ENCODE measurements at places on chromosomes 13 and 19.

- peak; percentile 13 for DNase-seq
Observed at GRCh38 chr13:19888799-19889198, 25.4 kb upstream of the ZMYM5 start.

DNA sequence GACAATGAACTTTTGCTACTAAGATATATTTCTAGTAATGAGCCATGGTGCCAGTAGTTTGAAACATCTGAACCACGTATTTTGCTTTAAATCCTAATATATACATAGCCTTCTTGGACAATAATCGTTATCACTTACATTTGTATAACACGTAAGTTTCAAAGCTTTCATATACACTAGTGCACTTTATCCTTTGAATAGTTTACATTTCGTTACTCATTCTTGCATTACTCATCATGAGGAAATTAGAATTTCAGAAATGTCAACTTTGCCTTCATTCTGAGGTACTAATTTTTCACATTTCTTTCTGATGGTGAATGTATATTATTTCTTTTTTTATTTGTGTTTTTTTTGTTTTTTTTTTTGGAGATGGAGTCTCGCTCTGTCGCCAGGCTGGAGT is 5.8 kb downstream of the KBTBD7 start:
- no peak for DNase-seq

DNA sequence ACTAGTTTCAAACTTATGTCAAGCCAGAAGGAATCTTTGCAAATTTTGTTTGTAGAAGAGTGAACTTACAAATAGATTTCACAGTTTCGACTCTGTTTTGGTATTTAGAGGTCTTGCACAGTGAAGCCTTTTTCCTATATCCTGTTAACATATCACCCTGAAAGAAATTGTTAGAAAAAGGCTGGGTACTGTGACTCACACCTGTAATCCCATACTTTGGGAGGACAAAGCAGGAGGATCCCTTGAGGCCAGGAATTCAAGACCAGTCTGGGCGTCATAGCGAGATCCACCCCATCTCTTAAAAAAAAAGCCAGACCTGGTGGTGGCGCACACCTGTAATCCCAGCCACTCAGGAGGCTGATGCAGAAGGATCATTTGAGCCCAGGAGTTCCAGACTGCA is 224.0 kb downstream of the GGACT start:
- no peak for DNase-seq

DNA sequence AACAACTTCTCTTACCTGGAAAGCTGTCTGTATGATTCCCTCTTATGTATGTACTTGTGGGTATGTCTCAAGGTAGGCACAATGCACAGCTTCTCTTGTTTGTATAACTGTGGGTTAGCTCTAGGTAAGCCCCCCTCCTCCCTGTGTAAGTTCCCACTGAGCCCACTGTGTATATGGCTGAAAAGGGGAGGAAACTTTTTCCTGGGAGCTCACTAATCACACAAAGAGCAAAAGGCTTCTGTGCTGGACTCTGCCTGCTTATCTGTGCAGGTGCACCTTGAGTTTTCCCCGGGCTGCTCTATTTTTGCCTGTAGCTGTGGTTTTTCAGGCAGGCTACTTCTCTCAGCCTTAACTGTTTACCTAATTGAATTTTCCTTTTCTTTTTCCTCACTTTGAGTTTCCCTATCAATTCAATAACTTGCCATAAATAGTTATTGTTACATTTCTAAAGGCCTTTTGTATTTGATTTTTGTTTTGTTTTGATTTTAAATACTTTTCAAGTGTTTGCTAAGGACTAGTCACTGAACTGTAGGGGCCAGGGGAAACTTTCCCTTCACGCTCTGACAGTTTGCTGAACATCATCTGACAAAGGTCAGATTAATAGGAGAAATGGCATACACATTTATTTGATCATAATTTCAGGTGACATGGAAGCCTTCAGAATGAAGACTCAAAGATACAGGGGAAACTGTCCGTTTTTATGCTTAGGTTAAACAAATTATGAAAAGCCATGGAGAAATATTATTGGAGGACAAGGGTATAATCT is 423.5 kb upstream of the ATXN8OS start:
- no peak for DNase-seq

GRCh38 chr13:77349365-77349764 is 22.5 kb upstream of the MYCBP2 start:
- no peak for DNase-seq

DNA sequence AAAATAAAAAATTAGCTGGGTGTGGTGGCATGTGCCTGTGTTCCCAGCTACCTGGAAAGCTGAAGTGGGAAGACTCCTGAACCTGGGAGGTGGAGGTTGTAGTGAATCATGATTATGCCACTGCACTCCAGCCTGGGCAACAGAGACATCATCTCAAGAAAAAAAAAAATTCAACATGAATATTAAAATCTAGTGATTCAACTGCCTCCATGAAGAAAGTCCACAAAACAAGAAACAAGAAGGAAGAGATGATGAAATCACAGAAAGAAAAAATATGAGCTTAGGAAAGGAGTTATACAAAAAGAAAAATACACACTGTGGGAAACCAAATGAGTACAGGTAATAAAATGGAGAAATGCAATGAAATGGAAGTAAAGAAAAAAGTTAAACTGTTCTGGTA is 99.6 kb upstream of the SIAH3 start:
- no peak for DNase-seq

DNA sequence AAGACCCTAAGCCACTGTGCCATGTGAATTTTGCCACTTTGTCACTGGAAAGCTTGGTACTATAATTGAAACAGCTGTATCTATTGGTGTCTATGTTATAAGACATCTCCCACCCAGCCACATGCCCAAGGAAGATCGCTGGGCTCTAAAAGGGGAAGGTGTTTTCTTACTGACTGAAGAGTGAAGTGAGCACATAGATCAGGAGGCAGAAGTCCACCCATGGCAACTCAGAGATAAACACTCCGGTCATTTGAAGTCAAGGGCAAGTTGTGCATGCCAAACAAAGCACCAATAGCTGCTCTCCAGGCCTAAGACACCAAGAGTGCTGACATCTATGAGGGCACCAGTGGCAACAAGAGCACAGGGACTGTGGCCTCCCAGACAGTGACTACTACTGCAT is 153.8 kb downstream of the KCTD12 start:
- no peak for DNase-seq

DNA sequence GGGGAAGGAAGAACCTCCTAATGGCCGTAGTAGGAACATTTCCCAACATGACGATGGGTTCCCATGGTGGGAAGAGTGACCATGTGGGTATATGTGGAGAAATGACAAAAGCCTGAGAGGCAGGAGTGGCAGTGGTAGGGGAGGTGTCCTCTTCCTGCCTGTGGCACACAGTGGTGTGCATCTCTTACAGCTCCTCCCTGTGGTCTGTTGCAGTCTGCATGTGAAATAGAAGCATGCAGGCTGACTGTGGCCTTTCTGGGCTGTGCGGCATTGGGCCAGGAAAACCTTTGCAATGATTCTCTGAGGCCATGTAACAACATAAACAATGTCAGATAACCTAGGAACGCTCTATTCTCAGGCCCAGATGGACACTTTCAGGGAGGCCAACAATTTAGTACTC is 84.0 kb downstream of the LACC1 start:
- no peak for DNase-seq

DNA sequence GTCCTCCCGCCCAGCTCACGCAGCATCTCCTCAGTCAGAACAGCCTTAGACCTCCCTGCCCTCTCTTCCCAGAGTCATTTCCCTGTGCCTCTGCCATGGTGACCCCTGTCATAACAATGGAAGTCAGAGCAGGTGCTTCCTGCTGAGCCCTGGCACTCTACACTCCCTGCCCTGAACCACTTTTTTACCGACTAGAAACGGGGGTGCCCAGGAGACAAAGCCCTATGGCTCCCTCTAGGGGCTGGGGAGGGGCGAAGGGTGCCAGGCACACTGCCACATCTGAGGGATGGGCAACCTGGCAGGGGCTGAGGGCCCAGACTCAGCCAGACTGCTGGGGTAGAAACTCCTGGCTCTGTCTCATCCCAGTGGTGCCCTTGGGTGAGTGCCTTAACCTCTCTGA is 16.4 kb downstream of the ZNF574 start:
- no peak for DNase-seq

DNA sequence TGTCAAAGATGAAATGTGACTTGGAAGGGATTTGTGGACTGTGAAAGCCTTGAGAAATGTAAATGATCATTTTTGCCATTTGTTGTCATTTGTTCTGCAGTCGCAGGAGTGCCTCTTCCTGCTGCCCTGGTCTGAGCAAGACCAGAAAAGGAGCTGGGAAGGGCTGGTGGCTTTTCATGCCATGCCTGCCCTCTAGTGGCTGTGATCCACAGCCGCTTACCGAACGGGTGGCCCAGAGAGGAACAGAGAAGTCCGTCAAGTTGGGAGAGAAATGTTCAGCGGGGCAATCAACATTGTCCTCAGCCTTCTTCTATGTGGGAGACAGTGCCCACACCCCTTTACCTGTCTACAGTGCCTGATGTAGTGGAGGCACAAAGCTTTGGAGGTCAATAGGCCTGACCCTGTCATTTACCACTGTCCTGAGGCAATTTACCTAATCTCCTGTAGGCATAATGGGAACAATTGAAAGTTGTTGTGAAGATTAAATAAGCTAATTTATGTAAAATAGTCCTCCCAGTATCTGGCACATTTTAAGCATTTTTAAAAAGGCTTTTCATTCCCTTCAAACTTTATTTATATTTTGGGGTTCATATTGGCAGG is 224.5 kb downstream of the B3GLCT start:
- DNase-seq, result peak; percentile 68

- DNase-seq, result no peak
Observed at GRCh38 chr19:31332096-31332495, 17.1 kb downstream of the TSHZ3 start.

GRCh38 chr13:110705356-110705825 is 525 bp downstream of the CARS2 start:
- DNase-seq, result no peak

- DNase-seq, result no peak
Observed at GRCh38 chr13:109750221-109750775, 36.1 kb downstream of the IRS2 start.

DNA sequence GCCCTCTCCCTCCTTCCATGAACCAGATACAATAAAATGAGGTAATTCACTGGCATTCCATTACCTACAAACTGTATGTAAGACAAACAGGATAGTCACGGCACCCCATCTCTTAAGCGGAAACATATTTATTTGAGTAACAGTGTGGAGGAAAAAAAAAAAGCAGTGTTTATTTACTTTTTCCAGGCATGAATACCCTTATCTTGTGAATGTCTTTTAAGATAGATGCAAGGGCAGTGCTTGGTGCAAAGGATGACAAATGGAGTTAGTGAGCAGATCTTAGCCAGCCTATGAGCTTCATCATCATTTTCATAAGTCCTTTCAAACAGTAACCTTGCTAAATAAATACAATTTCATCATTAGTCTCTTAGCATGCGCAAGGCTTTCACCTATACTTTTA is 1661.8 kb upstream of the SPRY2 start:
- DNase-seq, result no peak

DNA sequence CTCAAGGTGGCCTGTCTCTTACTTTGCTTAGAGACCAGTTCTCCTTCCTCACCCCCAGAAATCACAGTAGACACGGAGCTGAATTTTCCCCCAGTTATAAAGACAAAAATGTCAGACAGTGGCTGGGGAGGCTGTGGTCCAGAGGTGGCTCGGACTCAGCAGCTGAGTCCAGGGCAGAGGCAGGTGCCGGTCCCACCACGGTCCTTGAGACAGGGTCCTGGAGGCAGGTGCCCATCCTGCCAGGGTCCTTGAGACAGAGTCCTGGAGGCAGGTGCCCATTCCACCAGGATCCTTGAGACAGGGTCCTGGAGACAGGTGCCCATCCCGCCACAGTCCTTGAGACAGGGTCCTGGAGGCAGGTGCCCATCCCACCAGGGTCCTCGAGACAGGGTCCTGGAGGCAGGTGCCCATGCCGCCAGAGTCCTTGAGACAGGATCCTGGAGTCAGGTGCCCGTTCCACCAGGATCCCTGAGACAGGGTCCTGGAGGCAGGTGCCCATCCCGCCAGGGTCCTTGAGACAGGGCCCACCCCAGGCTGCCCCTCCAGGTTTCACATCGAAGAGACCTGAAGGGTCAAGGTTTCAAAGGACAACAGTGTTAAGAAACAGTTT is 23.1 kb downstream of the PEPD start:
- no peak for DNase-seq

- no peak for DNase-seq
Observed at GRCh38 chr19:29450812-29451211, 75.0 kb upstream of the VSTM2B start.

- DNase-seq, result no peak
Observed at GRCh38 chr13:94033098-94033497, 446.4 kb downstream of the DCT start.

DNA sequence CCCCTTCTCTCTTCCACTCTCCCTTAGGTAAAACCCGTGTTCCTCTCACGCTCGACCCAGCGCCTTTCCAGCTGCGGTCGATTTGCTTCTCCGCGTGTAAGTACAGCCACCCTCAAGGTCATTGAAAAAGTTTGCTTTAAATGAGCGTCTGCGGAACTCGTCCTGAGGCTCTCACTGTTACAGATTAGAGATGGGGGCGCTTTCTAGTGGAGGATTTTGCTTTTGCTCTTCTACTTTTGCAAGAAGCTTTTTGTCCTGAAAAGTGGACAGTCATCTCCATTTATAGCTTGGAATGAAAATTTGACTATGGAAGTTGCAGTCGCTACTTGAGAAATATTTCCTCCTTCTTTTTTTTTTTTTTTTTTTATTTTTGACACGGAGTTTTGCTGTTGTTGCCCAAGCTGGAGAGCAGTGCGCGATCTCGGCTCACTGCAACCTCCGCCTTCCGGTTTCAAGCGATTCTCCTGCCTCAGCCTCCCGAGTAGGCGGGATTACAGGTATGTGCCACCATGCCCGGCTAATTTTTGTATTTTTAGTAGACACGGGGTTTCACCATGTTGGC is 595 bp upstream of the RAB20 start:
- no peak for DNase-seq

DNA sequence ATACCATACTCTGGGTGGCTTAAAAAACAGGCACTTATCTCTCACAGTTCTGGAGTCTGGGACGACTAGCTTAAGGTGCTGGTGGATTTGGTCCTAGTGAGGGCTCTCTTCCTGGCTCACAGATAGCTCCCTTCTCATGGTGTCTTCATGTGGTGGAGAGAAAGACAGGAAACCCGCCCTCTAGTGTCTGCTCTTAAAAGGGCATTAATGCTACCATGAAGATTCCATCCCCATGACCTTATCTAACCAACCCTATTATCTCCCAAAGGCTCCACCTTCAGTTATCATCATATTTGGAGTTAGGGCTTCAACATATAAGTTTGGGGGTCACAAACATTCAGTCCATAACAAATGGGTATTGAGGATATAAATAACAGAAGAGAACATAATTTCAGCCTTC is 139.4 kb downstream of the HS6ST3 start:
- no peak for DNase-seq

DNA sequence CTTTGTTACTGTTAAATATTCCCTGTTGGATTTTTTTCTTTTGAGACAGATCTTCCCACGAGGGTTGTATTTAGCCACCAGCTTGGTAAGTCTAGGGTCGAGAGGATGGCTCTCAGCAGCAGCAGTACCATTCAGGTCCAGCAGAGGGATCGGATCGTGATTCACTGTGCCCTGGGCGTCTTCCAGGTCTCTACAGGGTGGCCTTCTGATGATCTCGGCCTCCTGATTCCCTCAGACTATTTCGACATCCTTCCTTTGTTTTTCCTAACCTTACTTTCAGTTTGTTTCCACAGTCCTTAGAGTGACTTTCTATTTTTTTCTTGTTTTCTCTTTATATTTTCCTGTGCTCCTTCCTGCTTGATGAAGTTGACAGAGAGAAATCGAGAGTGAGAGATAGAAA is 1436.9 kb downstream of the UQCRFS1 start:
- DNase-seq, result no peak

GRCh38 chr13:80755910-80756309 is 415.0 kb upstream of the SPRY2 start:
- DNase-seq, result peak; percentile 1

- DNase-seq, result no peak
Observed at GRCh38 chr13:72534951-72535640, 192.3 kb downstream of the MZT1 start.

All from stromal cell of bone marrow (primary cell).